ENCODE measurements at places on chromosomes 13 and 19. TPM values are rescaled to one million over a fixed set of nuclear protein-coding genes. Genes with fewer than 3 reads are reported as not detected.

DNA sequence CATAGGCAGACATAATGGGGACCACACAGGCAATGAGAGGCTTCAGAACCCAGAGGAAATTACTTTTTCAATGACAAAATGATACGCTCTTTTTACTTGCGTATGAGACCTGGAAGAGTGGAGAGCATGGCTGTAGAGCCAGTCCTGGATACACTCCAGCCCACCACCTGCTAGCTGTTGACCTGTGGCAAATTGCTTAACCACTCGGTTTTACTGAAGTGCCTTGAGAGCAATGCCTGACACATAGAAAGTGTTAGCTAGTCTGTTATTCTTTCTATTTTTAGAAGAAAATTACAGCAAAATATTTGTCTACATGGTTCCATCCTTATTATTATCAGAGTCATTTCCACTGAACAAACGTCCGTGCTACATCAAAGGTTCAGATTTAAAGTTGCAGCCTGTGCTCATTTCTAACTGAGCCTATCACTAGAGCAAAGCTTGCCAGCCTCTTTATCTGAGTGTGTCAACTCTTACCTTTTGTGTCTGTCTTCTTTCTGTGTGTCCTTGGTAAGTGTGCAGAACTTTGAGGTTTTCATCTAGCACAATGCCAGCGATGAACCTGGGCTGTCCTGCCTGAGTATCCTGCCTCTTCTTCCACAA lies 9.6 kb upstream of the GPR183 start:
- no peak for DNase-seq
- H3K4me1 ChIP-seq: peaks cover 33% of the 10 kb centered on the region
- H3K36me3 ChIP-seq: peaks cover 8% of the 10 kb centered on the region
- no peak overlapping the region for H3K4me3 ChIP-seq
- H3K27me3 ChIP-seq: no peaks in the 10 kb centered on the region

Gene SOX1
- total RNA-seq: not detected

DNA sequence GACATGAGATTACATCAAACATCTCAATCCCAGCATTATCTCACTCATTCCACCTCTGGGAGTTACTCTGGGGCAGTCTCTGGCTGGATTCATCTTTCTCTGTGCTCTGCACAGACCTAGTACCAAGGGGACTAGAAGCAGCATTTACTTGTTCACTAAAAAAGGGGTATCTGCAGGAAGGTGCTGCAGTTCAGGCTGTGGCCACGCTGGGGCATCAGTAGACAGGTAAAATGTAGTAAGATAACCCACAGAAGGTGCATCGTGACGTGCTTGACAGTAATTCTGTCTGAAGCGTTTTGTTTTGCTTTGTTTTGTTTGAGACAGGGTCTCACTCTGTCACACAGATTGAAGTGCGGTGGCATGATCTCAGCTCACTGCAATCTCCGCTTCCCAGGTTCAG lies 29.3 kb downstream of the ZNF564 start:
- no peaks in the 10 kb centered on the region for H3K4me1 ChIP-seq
- no peak for DNase-seq
- H3K36me3 ChIP-seq: peaks cover 34% of the 10 kb centered on the region
- H3K27ac ChIP-seq: no peak overlapping the region
- no peaks in the 10 kb centered on the region for H3K27me3 ChIP-seq

DNA sequence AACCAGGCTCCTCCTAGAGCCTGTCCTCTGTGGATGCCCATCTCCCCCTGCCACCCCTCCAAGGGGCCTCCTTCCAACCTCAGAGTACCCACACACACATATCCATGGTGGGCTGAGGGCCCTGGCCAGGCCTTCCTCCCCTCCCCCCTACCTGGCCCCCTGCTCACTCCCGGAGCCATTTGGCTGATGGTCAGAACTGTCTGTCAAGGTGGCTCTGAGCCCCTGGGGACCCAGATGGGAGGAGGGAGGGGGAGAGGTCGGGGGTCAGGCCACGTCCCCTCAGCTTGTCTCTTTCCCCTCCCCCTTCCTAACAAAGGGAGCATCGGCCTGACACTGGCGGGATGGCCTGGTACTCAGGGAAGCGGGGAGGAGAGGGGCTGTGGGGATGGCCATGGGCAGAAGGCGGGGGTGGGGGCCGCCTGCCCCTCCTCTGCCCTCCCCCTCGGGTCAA lies 18.7 kb upstream of the POU2F2 start:
- DNase-seq: no peak
- no peak overlapping the region for H3K4me3 ChIP-seq
- H3K27me3 ChIP-seq: no peaks in the 10 kb centered on the region
- H3K4me1 ChIP-seq: no peaks in the 10 kb centered on the region
- H3K27ac ChIP-seq: no peak overlapping the region

- DNase-seq: no peak
- H3K4me3 ChIP-seq: peak overlapping the region; percentile 83
- no peaks in the 10 kb centered on the region for H3K36me3 ChIP-seq
- no peak overlapping the region for H3K27ac ChIP-seq
These were observed 1.5 kb upstream of the OBI1 start for GRCh38 chr13:78660495-78660857.

- DNase-seq: no peak
- no peaks in the 10 kb centered on the region for H3K4me1 ChIP-seq
- H3K36me3 ChIP-seq: no peaks in the 10 kb centered on the region
- no peaks in the 10 kb centered on the region for H3K27me3 ChIP-seq
- H3K27ac ChIP-seq: peak within 1 kb of the TSS; percentile 90
These were observed at the start of gene KLF16 for GRCh38 chr19:1863328-1863637. Gene KLF16, minus strand, starts transcription at chr19:1863579. Its CDS starts 82 bp downstream, at chr19:1863497.

DNA sequence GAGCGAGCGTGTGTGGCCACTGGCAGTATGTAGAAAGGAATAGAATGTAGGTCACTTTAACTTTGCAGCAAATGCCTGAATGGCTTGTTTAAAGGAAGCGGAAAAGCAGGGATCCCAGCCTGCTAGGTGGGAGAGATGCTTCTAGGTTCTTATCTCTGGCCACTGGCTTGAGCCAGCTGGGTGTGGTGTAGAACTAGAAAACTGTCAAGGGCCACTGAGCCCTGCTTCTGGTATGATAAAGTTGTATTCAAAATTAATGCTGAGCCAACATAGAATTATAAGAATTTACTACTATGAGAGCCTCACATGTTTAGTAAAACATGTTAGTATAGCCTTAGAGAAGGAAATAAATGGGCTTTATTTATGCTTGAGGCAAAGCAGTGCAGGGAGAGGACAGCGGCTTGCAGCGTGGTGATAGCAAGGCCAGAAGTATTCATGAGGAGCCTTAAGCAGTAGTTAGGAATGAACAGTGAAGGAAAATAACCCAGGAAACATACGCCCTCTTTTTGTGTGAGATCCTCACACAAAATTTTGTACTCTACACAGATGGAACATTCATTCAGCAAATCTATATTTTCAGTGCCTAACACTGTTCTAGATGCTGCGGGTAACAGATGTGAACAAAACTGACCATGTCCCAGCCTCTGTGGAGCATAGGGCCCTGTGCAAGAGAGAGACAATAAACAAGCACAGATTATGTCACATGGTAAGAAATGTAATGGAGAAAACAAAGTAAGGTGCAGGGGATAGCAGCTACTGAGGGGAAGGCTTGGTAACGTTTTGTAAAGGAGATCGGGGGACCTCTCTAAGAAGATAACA lies 863.2 kb downstream of the DIAPH3 start:
- no peaks in the 10 kb centered on the region for H3K27me3 ChIP-seq
- H3K36me3 ChIP-seq: no peaks in the 10 kb centered on the region
- no peaks in the 10 kb centered on the region for H3K4me1 ChIP-seq
- H3K4me3 ChIP-seq: no peak overlapping the region
- no peak for DNase-seq
- H3K27ac ChIP-seq: no peak overlapping the region

- H3K4me3 ChIP-seq: no peak overlapping the region
- no peak overlapping the region for H3K27ac ChIP-seq
- H3K36me3 ChIP-seq: no peaks in the 10 kb centered on the region
- no peak for DNase-seq
- H3K27me3 ChIP-seq: no peaks in the 10 kb centered on the region
These were observed 172.4 kb downstream of the SLC7A1 start for GRCh38 chr13:29423050-29423449.

Gene PSG2
- not detected for total RNA-seq

Gene SIRT2
- total RNA-seq: 91.5 TPM

Gene KCNK6
- 1.3 TPM for total RNA-seq
